ENCODE measurements at places on chromosomes 4 and X.

GRCh38 chr4:184268584-184269160, 51.0 kb upstream of the ENPP6 start:
- no peak for DNase-seq

DNA sequence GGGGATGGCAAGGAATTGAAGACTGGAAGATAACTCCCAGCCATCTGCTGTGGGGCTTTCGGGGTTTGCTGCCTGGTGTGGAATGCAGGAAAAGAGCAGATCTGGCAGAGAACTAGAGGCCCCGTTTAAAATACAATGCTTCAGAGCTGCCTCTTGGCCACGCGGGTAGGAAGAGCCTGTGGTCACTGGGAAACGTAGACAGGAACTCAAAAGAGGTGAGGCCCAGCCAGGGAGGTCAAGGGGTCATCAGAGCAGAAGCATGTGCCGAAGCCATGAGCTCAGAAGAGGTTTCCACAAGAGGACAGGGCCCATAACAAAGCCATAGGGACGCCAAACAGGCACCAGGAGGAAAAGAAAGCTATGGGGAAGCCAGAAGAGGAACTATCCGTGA, 14.5 kb upstream of the STS start:
- DNase-seq = no peak

DNA sequence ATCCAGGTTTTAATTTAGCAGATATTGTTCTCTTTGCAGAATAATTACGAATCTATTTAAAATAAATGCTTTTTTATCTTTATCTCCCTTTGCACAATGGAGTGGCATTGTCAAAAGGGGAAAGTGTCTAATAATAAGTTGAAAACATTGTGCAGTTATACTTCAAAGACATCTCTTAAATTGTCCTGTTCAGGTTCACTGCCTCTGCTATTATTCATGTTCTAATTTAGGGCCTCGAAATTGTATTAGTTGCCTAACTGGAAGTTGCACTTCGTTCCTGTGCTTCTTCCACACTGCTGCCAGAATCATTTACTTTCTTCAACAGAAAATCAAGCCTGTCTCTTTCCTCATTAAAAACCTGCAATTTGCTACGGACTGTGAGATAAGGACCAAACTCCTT, 150.5 kb upstream of the SPRY1 start:
- DNase-seq = no peak

DNA sequence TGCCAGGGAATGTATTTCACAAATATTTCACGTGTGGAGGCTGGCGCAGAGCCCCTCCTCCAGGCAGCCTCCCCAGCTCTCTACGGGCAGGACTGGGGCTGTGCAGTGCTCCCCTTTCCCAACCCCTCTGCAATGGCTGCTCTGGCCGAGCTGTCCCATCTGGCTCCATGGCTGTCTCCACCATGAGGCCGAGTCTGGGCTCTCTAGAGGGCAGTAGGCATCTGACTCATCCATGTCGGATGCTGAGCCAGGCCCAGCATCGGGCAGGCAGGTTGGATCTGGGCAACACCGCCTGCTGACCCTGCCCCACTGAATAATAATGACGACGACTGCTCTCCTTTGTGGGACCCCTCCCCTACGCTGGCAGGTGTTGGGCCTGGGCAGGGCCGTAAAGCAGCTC, 11.0 kb upstream of the SH3TC1 start:
- DNase-seq = no peak

DNA sequence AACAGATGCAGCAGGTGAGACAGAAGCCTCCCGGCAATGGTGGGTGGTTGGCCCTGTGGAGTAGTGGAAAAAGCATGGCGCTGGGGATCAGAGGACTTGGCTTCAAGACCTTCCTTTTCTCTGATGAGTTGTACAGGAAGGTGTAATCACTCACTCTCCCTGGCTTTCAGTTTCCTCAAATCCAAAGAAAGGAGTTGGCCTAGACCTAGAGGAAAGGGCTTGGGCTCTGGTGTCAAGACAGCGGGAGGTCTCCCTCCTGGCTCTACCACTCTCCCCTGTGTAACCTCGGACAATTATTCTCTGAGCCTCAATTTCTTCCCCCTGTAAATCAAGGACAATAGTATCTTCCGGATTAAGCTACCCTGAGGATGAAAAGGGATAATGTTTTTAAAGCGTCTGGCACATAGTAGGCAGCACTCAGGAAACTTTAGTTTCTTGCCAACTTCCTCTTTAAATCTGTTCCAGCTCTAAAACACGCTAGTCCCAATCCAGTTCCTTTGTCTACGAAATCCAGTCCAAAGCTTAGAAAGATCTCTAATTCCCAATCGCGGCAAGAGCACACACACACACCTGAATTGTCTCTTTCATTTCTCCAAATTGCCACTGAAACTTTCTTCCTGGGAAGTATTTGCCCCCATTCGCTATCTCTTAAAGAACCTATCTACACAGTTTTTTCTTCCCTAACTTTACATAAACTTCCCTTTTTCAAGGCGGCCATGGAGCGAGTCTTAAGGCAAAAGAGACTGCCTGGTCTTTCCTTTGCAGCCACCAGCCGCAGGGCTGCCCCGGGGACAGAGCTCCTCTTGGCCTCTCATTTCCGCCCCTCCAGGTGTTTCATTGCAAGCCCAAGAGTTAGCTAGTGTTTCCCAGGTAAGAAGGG, 29.9 kb upstream of the GPC4 start:
- DNase-seq = no peak

GRCh38 chrX:64229154-64229553, 1.3 kb downstream of the ASB12 start:
- no peak for DNase-seq

- DNase-seq = no peak
Measured at GRCh38 chr4:30269850-30270249, 450.3 kb upstream of the PCDH7 start.

DNA sequence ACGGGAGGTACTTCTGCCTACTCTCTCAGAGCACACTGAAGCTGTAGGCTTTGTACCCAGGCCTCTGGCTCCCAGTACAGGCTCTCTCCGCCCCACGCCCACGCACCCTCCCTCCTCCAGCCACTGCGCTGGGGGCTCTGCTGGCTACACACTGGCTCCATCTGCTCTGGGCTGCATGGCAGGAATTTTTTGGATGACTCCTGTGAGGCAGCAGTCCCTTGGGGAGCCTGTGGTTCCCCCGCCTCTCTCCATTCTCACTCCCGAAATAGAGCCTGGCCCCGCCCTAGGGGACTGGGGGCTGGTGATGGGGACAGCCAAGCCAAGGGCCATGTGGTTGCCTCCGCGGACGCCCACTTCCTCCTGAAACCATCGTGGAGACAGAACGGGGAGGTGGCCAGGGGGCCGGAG, 58.1 kb upstream of the ADRA2C start:
- DNase-seq = no peak

- DNase-seq = no peak
Measured at GRCh38 chr4:106875340-106875739, 160.8 kb downstream of the DKK2 start.

GRCh38 chr4:52638717-52639116, 20.4 kb downstream of the USP46 start:
- DNase-seq = no peak

DNA sequence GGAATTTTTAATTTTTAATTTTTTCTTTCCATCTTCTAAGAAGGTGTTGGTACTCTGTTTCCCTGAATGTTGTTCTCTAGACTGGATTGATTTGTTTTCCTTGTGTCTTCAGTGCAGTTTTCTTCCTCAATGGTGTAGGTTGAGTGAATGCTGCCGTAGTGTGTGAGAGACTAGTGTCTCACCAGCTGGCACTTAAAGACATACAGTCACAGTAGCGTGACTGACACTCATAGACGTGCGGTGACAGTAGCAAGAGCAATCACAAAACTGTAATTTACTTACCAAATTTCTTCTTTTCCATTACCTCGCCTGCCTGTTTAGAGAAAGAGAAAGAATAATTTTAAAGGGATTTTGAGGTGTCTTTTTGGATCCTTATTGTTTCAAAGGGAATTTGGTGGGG, 21.4 kb upstream of the PGM2 start:
- no peak for DNase-seq

DNA sequence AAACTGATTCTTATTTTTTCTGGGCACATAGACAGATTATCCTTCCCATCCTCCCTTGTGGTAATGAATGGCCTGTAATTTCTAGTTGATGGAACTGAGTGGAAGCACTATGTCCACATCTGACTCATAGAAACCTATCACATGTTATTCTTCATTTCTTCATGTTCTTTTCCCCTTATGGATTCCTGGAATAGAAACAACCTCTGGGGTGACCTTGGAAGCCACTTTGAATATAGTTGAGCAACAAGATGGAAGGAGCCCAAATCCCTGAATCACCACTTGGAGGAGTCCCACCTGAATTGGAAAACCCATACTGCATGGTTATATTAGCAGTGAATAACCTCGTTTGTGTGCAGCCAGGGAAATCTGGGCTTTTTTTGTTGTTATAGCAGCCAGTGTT, 137.8 kb downstream of the MID1IP1 start:
- DNase-seq = no peak

DNA sequence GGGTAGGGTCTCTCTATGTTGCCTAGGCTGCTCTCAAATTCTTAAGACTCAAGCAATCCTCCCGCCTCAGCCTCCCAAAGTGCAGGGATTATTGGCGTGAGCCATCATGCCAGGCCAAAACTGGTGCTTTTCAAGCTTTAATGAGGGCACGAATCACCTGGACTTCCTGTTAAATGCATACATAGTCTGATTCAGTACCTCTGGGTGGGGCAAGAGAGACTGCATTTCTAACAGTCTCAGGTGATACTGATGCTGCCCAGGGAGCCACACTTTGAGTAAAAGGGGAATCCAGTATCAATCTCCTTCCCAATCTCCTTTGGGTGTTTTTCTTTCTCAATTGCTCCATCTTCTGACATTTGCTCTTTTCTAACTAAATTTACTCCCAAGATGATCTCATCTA, 96.5 kb downstream of the SH3RF1 start:
- no peak for DNase-seq

GRCh38 chr4:184373886-184374405, 100.4 kb downstream of the IRF2 start:
- no peak for DNase-seq

- DNase-seq = no peak
Measured at GRCh38 chr4:175657571-175657970, 154.5 kb downstream of the GPM6A start.

GRCh38 chrX:70240751-70241150, 6.3 kb downstream of the AWAT1 start:
- DNase-seq = no peak

GRCh38 chrX:139736151-139736550, 28.2 kb upstream of the MCF2 start:
- no peak for DNase-seq

DNA sequence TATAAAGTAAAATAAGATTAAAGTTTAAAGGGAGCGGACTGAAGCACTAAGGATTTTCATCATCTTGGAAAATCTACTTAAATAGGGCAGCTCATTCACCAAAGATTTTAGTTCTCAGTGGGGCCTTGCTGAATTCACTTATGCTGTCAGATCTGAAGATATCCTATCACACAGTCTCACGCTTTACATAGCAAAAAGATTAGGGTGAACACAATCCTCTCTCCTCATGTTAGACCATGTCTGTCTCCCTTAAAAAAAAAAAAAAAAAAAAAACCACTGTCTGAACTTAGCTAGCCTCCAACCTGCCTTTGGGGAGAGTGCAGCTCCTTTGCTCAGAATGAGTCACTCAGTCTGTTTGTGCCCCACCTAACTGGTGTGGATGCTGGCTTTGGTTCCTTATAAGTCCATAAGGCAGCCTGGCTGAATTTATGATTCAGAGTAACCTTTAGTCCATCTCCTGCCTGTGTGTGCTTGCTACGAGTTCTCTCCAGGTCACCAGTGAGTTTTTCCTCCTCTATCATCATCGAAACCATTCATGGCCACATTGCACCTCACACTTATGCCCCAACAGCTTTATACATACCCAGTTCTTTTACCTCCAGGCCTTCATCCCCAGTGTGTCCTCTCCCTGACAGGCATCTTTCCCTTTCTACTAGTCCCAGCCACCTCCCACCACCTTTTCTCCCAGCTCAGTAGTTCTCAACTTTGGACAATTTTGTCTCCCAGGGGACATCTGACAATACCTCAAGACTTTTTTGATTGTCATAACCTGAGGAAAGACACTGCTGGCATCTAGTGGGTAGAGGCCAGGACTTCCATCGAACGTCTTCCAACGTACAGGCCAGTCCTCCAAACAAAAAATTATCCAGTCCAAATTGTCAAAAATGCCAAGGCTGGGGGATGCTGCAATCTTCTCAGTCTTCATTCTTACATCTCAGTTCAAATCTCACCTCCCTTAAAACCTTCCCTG, 220.7 kb upstream of the EMCN start:
- peak; percentile 5 for DNase-seq

DNA sequence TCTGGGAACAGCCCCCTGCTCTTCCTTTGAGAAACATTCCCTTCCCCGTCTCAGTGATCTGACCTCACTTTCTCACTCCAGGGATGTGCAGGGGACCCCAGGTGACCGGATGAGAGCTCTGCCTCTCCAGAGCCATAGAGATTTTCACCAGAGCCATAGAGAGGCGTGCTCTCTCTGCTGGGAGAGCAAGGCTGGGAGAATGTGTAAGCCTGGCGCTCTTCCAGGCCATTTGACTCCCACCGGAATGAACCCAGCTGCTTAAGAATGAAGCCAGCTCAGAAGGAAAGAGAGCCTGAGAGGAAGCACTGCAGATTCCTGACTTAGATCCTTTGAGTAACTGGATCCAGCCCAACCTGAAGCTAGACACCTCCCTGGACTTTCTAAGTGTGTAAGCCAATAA, 106.4 kb downstream of the DHX15 start:
- DNase-seq = no peak

DNA sequence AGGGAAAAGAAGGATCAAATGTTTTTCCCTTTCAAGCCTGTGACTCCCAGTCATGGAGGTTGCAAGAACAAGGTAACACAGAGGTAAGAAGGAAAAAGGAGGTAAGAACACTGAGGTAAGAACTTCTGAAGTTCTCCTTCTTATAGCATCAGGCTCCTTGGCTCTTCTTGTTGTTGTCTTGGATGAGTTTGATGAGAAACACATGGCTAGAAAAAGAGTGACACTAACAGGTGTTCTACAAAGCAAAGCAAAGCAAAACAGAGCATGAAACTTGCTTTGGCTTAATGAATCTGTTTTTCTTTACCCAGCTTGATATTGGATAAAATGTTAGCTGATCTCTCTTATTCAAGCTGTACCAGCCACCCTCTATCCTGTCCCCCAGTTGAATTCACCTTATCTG, 231.2 kb upstream of the F9 start:
- DNase-seq = no peak

GRCh38 chr4:127936974-127937373, 28.0 kb downstream of the MFSD8 start:
- no peak for DNase-seq

GRCh38 chr4:73662709-73663546, 42.7 kb upstream of the RASSF6 start:
- DNase-seq = no peak

DNA sequence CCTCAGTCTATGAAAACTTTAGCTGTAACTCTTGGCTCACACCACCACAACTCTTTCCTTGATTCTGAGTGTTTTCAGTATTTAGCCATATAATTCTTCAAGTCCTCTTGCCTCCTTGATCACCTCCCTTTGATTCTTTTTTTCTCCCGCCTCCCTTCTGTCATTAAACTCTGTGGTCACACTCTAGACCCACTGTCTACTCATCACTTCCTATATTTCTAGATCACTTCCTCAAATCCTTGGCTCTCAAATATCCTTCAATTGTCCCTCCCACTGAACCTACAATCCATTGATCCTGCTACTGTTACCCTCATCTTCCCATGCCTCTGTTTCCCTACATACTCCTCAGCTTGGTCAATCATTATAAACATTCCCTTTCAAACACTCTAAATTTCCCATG, 12.4 kb upstream of the CXXC4 start:
- DNase-seq = no peak
